ENCODE measurements at places on chromosomes 5 and 9.

DNA sequence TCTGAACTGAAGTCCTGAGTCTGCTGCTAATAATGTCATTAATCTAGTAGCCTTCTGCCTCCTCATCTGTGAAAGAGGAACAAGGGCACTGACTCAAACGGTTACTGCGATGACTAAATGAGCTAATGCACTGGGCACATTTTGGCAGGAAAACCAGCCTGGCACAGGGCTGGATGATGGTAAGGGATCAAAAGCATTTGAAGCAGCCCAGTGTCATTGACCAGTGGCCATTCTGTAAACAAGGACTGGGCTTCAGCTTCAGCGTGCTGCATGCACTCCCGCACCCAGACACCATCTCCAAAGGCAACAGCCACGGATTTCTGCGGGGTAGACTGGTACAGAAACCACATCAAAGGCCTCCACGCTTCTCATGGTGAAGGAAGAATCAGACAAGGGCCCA is 8.0 kb downstream of the GCNT4 start:
- no peak for DNase-seq

GRCh38 chr9:3473405-3473804 is 52.4 kb downstream of the RFX3 start:
- no peak for DNase-seq

GRCh38 chr9:134420281-134420845 is 94.1 kb downstream of the RXRA start:
- no peak for DNase-seq

- DNase-seq, result peak; percentile 1
Measured at GRCh38 chr5:103119070-103119764, 721 bp downstream of the GIN1 start.

DNA sequence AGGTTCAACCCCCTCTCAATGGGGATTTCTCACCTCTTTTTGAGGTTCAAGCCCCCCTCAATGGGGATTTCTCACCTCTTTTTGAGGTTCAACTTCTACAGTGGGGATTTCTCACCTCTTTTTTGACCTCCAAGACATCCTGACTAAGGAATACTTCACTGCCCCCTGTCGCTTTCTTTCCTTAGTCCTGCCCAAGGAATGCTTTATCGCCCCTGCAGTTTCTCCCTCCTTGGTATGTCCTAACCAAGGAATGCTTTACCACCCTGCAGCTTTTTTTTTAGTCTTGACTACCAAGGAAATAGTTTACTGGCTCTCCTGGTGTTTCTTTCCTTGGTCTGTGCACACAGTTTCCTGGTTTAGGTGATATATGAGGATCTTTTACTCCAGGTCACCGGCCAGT is 9.6 kb upstream of the IRGM start:
- DNase-seq, result no peak

DNA sequence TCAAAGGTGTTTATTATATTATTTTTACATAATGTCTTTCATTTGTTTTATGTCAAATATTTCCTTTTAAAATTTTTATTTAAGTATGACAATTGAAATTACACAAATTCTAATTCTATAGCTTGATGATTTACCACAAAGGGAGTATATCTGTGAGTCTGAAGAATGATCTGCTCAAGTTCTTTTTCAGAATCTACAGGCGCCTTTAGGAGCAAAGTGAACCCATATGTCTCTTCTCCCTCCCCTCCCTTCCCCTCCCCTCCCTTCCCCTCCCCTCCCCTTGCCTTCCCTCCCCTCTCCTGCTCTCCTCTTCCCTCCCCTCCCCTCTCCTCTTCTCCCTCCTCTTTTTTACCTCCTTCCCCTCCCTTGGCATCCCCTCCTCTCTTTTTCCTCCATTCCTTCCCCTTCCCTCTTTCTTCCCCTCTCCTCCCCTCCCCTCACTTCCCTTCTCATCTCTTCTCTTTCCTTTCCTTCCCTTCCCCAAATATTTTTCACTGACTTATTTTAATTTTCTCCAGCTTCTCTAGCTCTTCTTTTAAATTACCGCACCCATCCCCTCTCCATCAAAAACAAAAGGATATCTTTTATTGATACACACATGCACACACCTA is 495.3 kb upstream of the PIK3R1 start:
- DNase-seq, result no peak

DNA sequence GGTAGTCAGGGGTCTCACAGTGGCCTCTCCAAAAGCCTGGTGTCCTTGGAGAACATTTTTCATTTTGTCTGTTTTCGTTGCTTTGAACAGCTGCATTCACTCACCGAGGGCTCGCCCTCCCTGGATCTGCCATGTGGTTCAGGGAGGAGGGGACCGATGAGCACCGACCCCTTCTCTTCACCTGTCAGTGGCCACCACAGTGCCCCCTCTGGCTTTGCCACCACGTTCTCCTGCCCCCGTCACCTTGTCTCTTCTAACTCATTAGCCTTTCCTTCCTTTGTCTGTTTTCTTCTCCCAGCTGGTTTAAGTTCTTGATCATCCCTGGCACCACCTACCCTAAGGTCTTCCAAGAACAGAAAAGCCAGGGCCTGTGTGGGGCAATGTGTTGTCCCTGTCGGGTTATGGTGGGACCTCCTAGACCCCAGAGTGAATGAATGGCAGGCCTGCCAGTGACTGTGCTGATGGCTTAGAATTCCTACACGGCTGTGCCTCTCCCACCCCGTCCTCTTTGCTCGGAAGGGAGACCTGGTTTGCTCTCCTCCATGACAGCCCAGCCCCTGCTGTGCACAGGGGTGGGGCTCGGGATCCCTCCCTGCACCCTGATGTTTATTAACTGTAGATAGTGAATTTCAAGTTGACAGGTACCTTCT is 90.0 kb downstream of the ANKRD33B start:
- DNase-seq, result no peak

DNA sequence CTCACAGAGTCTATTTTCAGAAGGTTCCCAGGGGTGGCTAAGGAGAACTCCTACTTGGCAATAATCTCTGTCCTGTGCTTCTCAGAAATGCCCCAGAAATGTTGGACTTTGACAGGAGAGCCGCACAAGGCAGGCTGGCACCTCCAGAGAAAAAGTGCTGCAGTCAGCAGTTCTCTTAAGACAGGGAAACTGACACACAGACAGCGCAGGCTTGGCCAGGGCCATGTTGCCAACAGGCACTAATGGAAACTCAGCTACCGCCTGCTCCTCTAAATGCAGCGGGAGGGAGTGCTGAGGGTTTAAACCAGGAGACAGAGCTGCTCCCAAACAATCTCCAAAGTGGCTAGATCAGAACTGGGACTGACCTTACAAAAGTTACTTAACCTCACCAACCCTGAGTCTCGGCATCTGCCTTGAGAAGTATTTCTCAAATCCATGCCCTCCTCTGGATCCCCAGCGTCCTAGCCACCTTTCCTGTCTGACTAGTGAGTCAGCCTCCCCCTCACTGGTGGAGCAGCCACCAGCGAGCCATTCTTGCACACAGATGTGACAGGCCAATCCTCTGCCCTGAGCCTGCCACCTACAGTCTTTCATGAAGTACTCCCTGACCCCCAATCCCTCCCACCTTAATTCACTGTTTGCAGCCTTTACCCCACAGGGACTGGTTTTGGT is 186.4 kb downstream of the CDK5RAP2 start:
- peak; percentile 58 for DNase-seq

DNA sequence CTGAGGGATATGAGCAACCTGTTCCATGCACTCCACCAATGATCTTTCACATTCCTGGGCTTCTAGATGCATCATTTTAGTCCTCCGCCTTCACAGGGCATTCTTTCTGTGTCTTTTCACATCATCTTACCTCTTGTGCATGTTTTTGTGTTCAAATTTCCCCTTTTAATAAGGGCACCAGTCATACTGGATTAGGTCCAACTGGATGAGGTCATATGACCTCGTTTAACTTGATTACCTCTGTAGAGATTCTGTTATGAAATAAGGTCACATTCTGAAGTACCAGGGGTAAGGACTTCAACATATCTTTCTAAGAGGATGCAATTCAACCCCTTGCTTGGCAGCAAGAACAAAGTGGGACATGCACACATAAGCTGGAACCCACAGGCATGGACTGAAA is 335.3 kb upstream of the TLE4 start:
- peak; percentile 24 for DNase-seq

- peak; percentile 95 for DNase-seq
Measured at GRCh38 chr9:112012026-112012902, 115.7 kb downstream of the UGCG start.

DNA sequence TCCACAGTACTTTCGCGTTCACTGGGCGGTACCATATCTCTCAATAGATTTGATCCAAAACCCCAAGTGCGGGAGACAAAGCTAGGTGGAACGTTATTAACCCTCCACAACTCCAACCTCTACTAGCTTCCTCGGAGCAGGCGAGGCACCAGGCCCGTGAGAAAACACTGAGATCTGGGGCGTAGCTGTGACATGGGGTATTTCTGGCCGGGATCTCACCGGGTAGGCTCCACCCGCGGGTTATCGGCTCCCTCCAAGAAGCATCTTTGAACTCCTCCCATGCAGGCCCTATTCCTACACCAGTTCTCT is 350 bp upstream of the SLC25A46 start:
- no peak for DNase-seq

DNA sequence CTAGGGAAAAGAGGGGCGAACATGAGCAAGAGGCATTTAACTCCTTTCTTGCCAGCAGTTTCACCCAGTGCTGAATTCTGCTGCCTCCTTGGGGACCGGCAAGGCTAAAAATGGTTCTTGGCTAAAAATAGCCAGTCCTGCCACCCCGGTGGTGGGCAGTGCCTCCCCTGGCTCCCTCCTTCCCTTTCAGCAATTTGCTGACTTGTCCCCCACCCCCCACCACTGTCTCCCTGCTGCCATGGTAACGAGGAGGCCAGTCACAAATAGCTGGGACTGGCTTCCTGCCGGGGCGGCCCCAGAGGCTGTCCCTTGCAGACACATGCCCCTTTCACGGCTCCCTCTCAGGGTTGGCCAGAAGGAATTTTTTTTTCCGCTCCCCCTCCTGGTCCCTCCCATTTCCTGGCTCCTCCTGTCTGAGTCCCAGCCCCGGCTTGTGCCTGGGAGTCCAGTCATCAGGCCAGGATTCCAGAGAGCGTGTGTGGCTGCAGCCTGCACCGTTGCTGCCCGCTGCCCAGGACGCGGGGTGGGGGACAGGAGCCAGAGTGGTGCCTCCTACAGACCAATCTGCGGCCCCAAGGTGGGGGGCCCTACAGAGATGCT is 130.3 kb downstream of the RGS3 start:
- peak; percentile 100 for DNase-seq
